NCI-H1436 (cell line): ENCODE measurements at places on chromosomes 13 and 19.

GRCh38 chr19:48867746-48868113 lies 687 bp downstream of the PLEKHA4 start:
- no peak for DNase-seq

GRCh38 chr13:44220948-44221347 lies 152.7 kb upstream of the SERP2 start:
- no peak for DNase-seq

DNA sequence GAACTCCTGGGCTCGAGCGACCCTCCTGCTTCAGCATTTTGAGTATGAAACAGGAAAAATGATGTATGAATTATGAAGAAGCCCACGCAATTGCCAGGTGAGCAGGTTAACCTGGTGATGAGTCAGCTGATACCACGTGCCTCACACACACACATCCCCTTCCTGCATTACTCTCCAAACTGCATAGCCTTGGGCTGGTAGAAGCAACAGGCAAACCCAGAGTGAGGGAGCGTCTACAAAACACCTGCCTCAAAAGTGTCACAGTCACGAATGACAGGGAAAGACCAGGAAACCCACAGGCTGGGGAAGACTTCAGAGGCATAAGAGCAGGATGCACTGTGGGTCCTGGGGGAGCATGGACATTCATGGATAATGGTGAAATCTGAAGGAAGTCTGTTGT lies 192.8 kb upstream of the IRS2 start:
- no peak for DNase-seq

- no peak for DNase-seq
Observed at GRCh38 chr13:105341758-105342157, 1193.7 kb downstream of the EFNB2 start.

DNA sequence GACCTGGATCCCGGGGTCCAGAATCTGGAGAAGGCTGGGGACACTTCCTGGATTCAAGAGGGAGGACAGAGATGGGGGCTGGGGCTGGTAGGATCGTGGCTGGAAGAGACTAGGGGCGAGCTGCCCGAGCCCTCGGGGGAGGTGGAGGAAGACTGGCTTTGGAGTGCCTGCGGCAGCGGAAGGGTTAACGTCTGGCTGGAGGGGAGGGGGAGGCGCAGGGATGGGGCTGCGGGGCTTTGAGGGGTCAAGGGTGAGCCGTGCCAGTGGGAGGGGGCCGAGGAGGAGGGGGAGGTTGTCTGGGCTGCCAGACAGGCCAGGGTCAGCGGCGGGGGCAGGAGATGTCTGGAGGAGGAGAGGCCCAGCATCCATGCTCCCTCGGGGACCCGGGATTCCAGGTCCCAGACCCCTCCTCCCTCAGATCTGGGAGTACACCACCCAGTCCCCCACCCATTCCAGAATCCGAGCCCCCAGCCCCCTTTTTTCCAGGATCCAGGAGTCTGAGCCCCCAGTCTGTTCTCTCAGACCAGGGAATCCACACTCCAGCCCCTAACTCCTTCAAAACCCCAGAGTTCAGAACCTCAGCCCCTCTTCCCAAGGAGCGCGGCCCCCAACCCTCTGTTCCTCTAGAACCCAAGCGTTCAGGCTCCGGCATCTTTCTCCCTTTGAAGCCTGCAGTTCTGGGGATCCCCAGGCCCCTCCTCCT lies 3.2 kb upstream of the SPACA6 start:
- no peak for DNase-seq

- no peak for DNase-seq
Observed at GRCh38 chr13:110472904-110473563, 88.5 kb downstream of the RAB20 start.

DNA sequence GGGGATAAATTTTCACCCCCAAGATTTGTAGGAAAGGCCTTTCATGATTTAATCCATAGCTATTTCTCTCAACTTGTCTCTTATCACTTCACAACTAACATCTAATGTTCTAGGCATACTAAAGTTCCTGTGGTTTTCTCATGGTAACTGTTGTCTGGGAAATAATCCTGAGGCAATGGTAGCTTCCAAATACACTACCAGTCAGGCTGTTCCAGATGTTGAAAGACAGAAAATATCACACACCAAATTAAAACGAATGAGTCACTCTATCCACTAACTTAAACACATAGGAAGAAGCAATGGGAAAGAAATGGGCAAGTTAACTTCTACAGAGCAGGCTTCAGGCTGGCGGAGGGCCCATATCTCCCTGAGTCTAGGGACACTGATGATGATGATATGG lies 77.7 kb upstream of the MYO16 start:
- DNase-seq, result no peak

GRCh38 chr13:85771856-85772255 lies 27.4 kb downstream of the SLITRK6 start:
- DNase-seq, result no peak

DNA sequence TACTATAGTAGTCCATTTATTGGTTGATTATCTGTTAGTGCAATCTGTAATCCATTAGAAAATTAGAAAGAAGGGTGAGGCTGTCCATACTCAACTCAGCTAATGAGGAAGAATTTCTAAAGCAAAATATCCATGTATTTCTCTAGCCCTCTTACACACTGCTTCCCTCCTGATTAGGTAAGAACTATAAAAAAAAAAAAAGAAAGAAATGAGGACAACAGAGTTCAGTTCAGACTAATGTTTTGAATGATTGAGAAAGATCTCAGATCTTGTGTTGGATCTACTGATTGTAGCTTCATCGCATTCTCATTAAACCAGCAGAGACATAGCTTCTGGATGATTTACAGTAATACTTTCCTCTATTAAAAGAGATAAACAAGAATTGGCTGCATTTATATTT lies 233.3 kb downstream of the KLF5 start:
- DNase-seq, result no peak

DNA sequence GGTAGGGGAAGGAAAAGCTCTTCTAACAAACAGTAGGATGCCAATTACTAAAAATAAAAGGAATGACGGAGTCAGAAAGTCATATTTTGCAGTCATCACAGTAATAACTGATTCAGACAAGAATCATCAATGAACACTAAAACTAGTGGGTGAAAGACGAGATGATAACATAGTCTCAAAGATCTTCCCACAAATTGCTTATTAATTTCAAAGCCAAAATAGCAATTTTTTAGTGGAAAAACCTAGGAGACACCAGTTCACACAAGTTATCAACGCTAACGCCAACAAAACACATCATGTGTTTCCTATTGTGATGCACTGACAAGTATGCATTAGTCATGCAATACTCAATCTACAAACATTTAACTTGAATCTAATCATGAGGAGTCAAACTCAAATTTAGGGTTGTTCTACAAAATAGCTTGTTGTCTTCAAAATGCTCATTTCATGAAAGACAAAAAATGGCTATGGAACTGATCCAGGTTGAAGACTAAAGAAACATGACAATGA lies 18.6 kb downstream of the ZNF233 start:
- DNase-seq, result no peak

DNA sequence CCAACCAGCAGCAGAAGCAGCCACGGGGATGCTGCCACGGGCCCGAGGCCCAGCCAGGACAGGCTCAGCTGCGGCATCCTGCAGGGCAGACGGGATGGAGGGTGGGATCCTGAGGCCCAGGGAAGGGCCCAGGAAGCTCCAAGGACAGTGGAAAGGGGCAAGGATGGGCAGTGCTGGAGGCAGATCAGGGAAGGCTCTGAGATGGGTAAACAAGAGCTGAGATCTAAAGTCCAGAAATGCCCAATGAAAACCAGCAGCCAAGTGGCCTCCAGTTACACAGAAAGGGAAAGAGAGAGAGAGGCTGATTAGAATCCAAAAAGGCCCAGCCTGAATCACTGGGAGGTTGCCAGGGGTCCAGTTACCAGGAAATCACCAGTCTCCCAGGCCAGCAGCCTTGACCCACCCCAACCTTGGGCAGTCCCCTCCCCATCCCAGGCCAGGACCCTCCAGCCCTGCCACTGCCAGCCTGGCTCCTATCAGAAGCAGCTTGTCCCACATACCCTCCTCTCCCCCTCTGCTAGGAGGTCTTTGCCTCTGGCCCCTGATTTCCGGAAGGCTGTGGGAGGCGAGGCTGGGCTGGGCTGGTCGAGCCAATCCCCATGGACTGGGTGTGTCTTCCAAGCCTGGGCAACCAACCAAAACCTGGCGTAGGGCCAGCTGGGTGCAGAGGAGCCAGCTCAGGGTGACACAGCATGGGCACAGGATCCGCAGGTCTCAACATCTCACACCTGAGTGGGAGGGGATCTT lies at the start of gene CYP4F11:
TSS of gene CYP4F11 (minus strand) at position 198 of the 747 bp plus-strand sequence. CDS start at position 77, 121 bp downstream.
- no peak for DNase-seq

- no peak for DNase-seq
Observed at GRCh38 chr13:20719783-20720182, 16.3 kb downstream of the IL17D start.

- DNase-seq, result no peak
Observed at GRCh38 chr19:13707915-13708314, 56.4 kb upstream of the MRI1 start.

DNA sequence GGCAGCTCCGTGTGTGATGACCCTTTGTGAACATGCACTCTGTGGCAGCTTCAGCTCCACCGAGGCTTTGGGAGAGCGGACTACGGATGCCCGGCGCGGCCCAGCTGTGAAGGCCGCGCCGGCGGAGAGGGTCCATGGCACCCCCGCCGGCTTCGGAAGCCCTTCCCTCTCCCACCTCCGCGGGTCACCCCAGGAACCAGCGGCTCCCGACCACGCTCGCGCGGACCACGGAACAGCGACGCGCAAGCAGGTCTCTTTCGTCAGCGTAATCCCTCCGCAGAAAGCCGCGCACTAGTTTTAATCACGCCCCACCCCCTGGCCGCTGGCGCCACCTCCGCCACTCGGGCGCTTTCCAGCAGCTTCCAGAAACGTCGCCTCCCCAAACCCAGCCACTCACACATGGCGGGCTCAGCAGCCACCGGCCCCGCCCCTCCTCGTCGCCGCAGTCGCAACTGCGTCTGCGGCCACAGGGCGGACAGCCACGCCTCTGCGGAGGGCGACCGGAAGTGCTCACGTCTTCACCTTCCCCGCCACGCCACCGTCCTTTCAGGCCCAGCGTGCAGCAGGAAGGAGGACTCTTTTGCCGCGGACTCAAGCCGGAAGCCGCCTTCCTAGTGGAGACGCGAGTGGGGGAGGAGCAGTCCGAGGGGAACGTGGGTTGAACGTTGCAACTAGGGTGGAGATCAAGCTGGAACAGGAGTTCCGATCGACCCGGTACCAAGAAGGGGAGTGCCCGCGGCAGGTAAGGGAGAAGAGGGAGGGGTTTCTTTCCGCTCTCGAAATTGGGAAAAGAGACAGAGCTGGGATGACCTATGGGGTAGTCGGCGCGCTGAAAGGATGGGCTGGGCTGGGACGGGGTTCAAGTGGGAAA lies at the start of gene USPL1:
TSS of gene USPL1 (plus strand) at position 606 of the 871 bp plus-strand sequence. CDS start 3,221 bp downstream, outside the sequence.
- peak; percentile 87 for DNase-seq

GRCh38 chr13:36028359-36029025 lies 102.7 kb downstream of the DCLK1 start:
- no peak for DNase-seq

GRCh38 chr19:8120636-8121480 lies 28.5 kb downstream of the FBN3 start:
- no peak for DNase-seq

- DNase-seq, result no peak
Observed at GRCh38 chr19:35628264-35628564, 622 bp upstream of the RBM42 start.

DNA sequence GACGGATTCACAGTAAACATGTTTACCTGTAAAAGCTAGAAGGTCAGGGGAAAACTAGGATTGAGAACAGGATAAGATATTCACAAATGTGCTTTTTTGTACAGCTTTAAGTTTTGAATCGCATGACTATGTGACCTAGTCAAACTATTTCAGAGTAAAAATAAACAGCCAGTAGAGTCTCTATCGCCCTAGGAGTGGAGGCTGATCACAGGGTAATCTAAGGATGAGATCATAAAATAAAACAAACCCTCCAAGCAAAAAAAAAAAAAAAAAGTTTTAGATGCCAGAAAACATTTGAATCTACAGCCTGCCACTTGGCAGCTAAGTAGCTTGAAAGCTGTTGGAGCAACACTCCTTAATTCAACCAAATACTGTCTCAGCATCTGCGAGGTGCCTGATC lies 26.8 kb downstream of the ZNF350 start:
- DNase-seq, result no peak

DNA sequence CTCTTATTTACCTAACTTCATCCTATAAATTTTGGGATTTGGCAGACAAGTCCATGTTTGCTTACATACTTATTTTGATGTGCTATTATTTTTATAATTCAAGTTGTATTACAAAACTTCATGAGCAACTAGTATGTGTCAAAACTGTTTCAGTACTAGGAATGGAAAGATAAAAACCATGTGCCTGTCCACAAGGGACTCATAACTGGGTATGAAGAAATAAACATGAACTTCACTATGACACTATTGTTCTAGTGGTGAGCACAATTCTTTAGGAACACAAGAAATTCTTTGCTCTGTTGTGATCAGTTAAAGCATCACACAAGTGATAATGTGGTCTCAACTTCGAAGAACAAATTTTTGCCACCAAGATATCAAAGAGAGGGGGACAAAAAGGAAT lies 97.5 kb upstream of the FBXL3 start:
- no peak for DNase-seq

DNA sequence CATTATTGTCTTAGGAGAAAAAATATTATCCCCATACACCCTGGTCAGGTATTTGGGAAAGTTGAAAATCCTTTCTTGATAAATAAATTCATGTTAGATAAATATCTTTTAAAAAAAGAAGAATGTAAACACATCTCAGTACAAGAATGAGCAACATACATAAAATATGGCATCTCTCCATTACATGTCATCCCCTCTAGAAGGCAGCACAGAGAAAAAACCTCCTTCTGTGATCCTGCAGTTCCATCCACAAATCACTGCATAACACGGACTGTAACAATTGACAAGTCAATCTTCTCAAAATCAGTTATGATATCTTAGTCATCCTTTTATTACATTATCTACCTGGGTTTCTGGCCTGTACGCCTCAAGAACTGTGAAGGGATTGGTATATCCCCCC lies 683.9 kb upstream of the KLHL1 start:
- DNase-seq, result no peak

DNA sequence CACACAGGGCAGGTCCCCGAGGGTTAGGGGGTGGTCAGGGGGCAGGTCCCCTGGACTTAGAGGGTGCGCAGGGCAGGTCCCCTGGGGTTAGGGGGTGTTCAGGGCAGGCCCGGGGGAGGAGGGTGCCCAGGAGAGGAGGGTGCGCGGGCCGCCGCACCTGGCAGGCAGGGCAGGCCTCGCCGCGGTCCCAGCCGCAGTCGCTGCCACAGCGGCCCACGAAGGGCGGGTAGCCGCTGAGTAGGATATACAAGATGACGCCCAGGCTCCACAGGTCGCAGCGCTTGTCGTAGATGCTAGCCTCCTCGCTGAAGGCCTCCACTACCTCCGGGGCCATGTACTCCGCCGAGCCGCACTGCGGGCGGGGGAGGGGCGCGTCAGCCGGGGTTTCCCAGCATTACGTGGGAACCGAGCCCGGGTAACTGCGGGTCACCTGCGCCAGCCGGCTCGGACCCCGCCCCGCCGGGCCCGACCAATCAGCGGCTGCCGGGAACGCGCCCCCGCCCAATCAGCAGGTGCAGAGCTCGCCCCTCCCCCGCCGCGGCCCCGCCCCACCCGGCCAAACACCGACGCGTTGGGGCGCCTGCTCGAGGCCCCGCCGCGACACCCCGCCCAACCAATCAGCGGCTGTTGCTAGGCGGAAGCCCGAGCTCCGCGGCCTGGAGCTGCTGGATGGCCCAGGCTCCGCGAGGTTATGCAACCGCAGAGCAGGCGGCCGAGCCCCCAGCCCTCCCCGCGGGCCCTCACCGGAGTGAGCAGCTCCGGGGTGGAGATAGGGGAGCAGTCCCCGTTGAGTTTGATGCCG lies 9.2 kb downstream of the MKNK2 start:
- DNase-seq, result peak; percentile 93
